ENCODE measurements at places on chromosomes 7 and 10.
A peak's percentile ranks its signal among the peaks of the same experiment; 100 is the strongest.

- no peak for DNase-seq
Measured at GRCh38 chr7:158321936-158322615, 265.5 kb downstream of the PTPRN2 start.

DNA sequence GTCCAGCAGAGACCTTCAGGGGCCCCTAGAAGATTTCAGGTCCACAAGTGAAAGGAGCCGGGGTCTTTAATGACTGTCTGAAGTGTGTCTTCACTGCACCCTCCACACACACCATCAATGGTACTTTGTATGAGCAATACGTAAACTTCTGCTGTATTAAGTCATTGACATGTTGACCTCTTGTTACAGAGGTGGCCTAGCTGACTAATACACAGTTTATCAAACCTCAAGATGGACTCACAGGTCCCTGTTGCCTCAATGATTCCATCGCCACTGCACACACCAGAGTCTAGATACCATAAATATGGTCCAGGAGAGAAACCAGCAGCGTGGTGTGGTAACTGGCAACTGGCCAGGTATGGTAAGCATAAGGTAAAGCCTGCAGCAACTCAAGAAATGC is 19.5 kb downstream of the KCNMA1 start:
- DNase-seq: no peak

- no peak for DNase-seq
Measured at GRCh38 chr10:126235979-126236851, 152.1 kb downstream of the ADAM12 start.

DNA sequence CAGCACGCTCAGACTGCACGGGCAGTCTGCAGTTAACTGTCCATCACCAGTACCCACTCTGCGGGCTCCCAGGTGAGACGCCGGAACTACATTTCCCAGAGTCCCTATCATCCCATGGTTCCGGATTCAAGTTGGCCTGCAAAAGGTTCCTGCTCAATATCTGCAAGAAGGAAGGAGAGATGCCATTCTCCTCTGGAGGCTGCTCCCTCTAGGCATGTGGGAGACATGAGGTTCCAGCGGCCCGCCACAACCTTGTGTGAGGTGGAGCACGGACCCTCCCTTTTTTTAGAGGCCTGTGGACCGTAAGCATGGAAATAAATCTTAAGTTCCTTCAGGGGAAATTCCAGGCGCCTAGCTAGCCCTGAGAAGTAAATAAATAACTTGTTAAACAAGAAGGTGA is 29.7 kb downstream of the NUP42 start:
- DNase-seq: no peak

DNA sequence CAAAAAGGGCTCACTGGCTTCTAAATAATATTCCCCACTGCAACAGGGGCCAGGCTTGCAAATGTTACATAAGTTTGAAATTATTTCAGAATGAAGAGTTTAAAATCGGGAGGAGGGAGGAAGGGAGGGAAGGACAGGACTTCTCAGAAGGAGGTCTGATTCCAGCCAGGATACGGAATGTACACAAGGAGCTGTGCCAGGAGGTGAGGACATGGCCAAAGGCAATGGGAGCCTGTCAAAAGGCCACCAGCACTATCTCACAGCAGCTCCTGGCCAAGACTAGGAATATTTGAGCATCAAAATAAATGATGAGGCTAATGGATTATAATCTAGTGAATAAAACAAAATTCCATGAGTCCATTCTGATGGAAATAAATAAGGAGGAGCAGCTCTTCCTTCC is 18.6 kb upstream of the DRGX start:
- no peak for DNase-seq

- no peak for DNase-seq
Measured at GRCh38 chr10:22915314-22915713, 12.5 kb upstream of the ARMC3 start.

- DNase-seq: no peak
Measured at GRCh38 chr7:152913492-152913891, 153.9 kb downstream of the ACTR3B start.

DNA sequence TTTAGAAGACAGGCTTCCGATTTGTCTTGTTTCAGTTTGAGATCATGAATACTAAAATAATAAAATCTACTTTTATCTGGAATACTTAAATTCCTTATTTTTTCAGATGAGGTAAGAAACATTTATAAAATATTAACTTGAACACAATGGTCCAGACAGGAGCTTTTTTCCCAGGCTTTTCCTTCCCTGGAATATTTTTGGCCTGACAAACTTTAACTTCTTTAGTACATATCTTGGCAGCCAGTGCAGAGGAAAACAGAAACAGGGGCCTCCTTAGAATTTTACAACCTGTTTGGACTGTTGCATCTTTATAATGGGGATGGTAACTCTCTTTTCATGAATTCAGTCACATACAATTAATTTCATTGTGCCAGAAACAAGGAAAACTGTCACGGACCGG is 41.4 kb downstream of the NRP1 start:
- no peak for DNase-seq

GRCh38 chr10:69239816-69240434 is 19.8 kb downstream of the HKDC1 start:
- DNase-seq: no peak

DNA sequence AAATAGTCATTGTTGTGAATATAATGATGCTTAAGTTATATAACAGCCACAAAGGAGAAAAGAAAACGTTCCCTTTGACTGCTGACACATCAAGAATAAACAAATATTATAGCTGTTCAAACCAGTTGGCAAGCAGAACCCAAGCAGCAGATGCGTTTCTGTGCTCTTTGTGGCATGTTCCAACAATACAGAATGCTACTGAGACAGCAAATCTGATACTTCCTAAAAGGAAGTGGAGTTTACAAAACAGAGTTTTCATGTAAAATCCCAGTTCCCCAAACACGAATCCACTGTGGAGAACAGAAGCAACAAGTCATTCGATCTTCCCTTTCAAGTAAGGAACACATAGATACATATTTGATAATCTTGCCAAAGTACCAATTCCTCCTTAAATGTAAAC is 170.9 kb upstream of the ASAH2 start:
- no peak for DNase-seq

- DNase-seq: no peak
Measured at GRCh38 chr10:99449023-99449422, 18.6 kb upstream of the GOT1 start.

DNA sequence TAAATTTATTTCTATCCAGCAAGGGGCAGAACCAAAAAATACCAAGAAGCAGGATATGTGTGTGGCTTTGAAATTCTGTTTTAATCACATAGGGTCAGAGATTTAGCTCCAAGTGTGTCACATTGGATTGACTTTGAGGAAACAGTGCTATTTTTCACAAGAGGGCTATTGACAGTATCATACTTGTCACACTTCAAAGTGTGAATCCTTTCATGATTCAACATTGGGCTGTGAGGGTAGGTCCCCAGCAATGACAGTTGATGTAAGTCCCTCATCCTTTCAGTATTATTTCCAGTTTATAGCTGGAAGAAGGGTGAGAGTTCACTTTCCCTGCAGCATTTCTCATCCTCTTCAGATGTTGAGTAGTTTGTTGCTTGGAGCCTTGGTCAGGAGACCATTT is 7.4 kb downstream of the CCNY start:
- DNase-seq: no peak

DNA sequence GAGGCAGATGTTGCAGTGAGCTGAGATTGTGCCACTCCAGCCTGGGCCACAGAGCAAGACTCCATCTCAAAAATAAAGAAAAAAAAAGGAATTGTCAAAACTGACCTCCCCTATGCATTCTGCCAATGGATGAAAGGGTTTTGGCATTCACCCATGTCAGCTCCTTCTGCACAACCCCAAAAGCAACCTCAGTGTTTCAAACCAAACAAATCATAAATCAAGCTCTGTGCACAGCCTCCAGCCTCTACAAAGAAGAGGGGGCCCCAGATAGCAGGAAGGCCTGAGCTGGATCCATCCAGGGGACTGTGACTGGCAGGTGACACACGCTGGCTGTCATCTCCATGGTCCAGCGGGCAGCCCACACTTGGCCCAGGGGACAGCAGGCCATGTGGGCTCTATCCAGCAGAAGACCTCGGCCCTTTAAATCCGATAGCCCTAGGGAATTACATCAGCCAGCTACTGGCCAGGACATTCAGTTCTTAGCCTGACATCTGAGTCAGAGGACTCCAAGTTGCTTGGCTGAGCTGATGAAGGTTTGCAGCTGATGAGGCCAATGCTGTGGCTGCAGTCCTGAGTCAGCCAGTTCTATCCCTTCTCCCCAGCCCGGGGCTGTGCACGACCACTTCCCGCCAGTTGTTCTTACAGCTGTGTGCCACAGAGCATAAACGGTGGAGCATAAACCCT is 52.0 kb upstream of the FIGNL1 start:
- DNase-seq: peak; percentile 95

DNA sequence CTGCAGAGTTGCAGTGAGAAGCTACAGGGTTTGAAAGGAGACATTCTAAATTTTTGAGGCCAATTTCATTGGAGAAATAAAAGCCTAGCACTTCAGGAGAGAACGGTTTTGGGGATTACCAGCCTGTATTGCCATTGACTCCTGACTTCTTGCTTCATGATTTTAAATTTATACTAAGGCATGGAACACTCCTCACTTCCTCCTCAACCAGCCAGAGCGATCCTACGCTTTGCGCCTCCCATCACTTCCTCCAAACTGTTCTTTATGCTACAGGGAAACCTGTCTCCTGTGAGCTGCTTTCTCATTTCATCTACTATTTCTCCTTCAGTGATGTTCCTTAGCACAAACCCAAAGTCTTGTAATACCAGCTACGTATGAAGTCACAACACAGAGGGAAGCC is 495.1 kb downstream of the SUGCT start:
- no peak for DNase-seq

DNA sequence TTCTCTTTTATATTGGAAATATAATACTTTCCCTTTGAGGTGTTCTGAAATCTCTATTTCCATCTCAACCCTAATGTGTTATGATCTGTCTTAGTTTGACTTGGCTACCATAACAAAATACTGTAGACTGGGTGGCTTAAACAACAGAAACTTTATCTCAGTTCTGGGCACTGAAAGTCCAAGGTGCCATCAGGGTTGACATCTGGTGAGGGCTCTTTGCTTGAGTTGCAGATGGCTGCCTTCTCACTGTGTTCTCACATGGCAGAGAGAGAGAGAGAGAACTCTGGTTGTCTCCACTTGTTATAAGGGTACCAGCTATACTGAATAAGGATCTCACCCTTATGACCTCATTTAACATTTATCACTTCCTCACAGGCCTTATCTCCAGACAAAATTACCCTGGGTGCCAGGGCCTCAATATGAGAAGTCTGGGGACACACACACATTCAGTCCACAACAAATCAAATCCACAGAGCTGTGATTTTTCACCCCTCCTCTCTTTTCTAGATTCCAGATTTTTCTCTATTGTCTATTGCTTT is 104.5 kb downstream of the SRI start:
- DNase-seq: no peak

DNA sequence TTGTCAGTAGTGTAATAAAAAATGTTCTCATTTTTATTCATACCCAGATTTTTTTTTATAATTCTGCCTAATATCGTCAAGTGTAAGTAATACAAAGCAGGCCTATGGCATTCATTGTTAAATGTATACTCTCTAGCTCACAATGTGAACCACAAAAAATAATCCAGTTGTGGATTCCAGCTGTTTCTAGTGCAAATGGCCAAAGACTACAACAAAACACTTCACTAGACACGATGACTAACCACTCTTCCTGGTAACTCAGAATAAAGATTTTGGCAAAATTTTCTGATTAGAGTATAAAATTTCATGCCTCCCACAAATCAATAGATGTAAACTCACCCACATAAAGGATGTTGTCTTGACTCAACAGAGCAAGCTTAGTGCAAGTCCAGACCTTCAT is 396.6 kb downstream of the DGKB start:
- DNase-seq: peak; percentile 43

DNA sequence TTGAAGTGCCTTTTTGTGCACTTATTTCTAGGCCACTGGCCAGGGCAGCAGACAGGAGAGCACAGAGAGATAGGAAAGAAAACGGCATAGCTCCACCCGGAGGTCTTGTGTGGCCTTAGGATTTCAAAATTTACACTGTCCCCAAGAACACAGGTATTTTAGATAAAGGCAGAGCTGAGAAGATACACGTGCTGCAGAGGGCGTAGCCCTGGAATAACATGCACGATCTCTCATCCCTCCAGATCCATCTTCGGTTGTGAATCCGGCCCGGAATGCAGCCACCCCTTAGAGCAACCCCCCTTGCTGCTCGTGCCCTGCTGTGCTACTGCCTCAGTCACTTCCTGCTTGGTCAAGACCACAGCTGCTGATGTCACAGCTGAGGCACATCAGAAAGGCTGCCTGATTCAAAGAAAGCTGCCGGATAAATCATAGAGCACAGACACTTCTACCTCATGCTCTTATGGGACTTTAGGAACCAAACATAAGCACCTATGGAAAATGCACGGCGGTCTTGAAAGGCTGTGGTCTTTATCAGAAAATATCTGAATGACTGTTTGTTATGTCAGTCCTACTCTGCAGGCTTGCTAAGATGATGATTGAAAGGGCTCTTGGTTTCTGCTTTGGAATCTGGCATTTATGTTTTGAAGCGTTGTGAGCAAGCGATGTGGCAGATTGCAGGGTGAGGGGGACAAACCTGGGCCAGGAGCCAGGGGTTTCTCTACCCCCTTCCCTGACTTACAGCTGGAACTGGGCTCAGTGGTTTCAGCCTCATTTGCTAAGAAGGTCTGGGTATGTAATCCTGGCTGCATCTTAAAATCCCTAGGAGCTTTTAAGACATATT is 152.0 kb downstream of the SVIL start:
- DNase-seq: peak; percentile 87

DNA sequence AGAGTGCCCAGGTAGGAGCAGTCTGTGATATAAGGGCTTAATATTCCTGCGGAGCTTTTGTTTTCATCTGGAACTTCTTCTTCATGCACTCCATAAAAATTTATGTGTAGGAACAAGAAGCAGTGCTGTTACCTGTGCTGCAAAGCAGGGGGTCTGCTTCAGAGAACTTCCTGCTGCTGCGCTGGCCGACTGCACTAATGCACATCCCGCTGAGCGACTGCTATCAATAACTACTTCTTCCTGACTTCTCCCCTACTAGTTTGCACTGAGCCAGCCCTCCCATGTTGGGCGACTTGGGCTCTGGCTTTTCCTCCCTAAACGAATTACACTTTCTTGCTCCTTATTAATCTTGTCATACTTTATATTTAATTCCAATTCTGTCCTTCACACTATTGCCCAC is 150.3 kb downstream of the NEBL start:
- no peak for DNase-seq

DNA sequence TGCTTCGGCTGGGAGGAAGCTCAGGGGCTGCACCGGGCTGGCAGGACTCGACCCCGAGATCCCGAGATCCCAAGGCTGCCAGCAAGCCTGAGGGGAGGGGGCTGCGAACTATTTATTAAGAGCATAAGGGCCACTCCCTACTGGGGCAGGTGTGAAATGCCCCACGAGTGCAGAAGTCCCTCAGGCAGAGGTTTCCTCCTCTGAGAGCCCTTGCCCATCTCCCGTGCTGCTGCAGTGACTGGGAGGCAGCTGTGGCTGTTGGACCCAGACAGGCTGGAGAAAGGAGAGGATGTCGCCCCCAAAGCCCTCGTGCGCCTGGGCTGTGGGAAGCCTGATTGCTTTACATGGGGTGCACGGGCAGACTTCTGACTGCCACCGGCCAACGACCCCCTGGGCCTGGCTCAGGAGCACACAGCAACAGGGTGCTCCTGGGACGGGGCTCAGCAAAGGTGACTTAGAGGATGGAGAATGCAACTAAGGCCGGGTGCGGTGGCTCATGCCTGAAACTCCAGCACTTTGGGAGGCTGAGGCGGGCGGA is 39.8 kb downstream of the RGS10 start:
- DNase-seq: no peak

- DNase-seq: no peak
Measured at GRCh38 chr10:47230482-47230881, 69.5 kb upstream of the GDF10 start.
